ENCODE measurements at places on chromosomes 7 and 10.
A peak's percentile ranks its signal among the peaks of the same experiment; 100 is the strongest.

GRCh38 chr10:12701696-12702095 is 299.8 kb downstream of the CCDC3 start:
- no peak for DNase-seq

- DNase-seq: no peak
Measured at GRCh38 chr7:157018997-157019608, 8.6 kb upstream of the MNX1 start.

DNA sequence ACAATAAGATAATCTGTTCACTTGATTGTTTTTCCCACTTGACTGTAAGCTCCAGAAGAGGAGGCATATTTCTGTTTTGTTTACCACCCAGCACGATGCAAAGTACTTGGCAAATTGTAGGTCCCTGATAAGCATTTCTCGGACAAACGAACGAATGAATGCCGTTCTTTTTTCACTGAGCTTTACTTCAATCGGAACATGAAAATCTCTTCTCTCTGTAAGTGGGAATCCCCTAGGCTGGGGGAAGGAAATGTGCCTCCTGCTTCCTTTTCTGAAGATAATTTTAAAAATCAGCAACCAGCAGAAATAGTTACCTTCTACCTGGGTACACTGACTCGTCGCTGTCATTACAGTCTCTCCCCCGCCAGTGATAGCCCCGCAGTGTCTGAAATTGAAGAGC is 102.9 kb downstream of the AOAH start:
- DNase-seq: no peak

DNA sequence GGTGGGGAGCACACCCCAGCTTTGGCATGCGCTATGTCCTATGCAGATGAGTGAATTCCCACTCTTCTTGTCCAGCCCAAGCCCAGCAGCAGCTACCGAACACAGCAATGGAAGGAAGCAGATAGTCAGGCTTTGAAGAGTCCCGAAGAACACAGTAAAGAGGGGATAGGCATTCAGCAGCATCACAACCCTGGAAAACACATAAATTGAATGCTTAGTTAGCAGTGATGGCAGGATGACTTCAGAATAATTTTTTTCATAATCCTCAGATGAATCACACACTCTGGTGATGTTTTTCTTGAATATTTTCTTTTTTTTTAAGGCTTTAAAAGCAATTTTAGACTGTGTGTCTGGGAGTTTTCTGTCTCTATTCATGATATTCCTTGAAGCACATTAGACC is 95.8 kb downstream of the CFAP58 start:
- DNase-seq: no peak

DNA sequence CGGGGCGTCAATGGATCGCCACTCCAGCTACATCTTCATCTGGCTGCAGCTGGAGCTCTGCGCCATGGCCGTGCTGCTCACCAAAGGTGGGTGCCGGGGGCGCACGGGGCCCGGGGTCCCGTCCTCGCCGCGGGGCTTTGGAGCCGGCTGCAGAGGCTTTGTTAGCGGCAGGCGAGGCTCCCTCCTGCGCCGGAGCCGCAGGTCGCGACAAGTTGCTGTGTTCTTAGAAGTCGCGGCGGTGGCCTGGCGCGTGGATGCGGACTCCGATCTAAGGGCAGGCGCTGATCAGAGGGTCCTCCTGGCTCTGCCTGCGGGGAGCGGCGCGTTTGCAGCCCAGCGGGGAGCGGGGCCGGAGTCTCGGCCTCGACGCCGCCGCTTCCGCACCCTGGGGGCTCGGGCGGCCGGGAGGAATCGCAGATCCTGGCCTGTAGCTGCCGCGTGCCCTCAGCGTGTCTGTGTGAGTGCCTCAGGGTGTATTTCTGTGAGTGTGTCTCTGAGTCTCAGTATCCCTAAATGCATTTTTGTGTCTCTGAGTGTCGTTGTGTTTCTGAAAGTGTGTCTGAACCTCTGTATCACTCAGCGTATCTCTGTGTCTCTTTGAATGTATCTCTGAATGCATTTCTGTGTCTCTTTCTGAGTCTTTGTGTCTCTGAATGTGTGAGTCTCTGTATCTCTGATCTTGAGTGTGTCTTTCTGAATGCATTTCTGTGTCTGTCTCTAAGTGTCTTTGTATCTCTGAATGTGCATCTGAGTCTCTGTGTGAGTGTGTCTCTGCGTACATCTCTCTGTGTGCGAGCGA is 766 bp downstream of the BAMBI start:
- DNase-seq: no peak

DNA sequence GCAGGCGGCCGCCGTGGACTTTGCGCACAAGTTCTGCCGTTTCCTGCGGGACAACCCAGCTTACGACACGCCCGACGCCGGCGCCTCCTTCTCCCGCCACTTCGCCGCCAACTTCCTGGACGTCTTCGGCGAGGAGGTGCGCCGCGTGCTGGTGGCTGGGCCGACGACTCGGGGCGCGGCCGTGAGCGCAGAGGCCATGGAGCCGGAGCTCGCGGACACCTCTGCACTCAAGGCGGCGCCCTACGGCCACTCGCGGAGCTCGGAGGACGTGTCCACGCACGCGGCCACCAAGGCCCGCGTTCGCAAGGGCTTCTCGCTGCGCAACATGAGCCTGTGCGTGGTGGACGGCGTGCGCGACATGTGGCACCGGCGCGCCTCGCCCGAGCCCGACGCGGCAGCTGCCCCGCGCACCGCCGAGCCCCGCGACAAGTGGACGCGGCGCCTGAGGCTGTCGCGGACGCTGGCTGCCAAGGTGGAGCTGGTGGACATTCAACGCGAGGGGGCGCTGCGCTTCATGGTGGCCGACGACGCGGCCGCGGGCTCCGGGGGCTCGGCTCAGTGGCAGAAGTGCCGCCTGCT is 14.1 kb downstream of the SH2B2 start:
- no peak for DNase-seq

DNA sequence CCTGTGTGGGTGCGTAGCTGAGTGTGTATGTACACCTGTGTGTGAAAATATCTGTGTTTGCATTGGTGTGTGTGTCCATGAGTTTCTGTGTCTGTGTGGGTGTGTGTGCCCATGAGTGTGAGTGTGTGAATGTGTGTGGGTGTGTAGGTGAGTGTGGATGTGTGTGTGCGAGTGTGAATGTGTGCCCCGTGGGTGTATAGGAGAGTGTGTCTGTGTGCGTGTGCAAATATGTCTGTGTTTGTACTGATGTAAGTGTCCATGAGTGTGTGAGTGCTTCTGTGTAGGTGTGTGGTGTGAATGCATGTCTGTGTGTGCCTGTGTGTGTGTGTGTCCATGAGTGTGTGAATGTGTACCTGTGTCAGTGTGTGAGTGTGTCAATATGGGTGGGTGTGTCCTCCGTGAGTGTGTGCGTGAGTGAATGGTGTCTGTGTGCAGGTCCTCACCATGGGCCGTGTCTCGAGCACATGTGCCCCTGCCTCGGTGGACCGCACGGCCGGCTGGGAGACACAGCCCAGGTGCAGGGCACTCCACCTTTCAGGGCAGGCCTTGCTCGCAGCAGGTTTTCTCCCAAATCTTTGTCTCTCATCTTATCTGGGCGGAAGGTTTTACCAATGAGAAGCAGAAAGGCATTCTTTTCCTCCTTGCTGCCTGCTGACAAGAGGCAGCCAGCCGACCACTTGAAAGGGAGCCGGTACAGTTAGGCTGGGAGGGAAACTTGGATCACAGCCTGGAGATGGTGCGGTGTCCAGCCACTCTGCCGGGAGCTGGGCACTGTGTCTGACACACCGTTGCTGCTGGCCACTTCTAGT is 107.1 kb upstream of the FAM20C start:
- no peak for DNase-seq

GRCh38 chr10:93851169-93851568 is 42.6 kb upstream of the SLC35G1 start:
- DNase-seq: no peak

DNA sequence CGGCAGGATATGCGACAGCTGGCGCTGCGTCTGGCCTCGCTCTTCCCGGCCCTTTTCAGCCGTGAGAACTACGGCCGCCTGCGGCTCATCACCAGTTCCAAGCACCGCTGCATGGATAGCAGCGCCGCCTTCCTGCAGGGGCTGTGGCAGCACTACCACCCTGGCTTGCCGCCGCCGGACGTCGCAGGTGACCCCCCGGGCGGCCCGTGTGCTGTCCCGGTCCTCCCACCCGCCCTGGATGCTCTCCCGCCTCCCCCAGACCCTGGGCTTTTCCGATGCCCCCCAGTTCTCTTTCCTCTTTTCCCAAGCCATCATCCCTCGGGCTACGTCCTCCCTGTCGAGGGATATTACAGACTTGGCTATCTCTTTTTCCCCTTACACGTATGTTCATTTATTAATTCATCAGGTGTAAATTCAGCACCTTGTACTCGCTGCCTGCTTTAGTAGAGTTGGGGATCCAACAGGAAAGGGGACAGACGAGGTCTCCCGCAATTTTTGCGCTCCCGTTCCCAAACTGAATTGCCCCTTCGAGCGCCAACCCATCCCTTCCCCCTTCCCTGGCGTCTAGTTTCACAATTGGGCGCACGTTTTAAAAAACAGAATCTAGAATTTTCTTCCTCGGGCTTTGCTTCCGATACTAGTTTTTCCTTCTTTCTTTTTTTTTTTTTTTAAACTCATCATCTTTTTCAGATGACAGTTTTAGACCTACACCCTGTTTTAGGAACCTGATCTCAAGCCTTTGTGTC is 846 bp downstream of the MINPP1 start:
- peak; percentile 9 for DNase-seq

DNA sequence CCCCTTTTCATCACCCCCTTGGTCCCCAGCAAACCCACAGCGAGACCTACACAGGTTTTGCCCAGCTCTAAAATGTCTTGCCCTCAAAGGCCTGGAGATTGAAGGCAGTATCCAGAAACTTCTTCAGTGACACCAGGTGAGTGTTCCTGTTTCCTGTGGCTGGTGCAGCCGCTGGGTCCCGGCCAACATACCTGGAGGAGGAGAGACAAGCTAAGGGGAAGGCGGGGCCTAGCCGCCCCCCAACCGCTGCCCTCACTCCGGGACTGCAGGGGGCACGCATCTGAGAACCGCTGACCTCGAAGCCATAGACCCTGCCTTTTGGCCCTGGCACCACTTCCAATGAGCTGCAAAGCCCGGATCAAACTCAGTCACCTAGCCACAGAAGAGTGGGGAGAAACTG is 27.0 kb downstream of the OGDHL start:
- no peak for DNase-seq

DNA sequence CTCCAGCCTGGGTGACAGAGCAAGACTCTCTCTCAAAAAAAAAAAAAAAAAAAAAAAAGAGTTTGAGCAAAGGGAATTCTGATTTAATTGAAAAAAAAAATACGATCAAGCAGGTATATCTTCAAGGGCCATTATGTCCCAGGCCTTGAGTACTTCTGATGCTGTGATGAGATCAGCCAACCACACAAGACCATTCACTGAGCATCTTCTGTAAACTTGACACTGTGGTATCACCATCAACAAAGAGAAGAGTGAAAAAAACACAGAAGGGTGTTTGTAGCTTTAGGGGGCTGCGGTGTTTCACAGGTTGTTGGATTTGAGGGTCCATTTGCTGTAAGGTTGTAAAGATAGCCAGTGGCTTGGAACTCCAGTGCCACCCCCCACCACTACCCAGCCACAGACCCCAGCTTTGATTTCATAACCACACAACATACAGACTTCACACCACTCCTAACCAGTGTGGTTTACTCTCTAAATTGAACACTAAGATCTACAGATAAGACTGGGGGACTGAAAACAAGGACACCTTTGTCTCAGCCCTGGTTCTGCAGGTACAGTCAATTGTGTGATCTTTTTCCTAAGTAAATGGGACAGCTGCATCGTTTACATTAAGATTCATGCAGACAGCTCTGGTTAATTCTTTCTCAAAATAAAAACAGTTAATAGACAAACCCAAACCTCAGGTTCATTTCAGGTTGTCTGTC is 66.4 kb downstream of the CDC123 start:
- DNase-seq: no peak

- no peak for DNase-seq
Measured at GRCh38 chr7:146119002-146119401, 2.4 kb downstream of the CNTNAP2 start.

- no peak for DNase-seq
Measured at GRCh38 chr7:117087639-117088396, 134.5 kb downstream of the ST7 start.

- no peak for DNase-seq
Measured at GRCh38 chr10:13448216-13448615, 80.6 kb downstream of the BEND7 start.

DNA sequence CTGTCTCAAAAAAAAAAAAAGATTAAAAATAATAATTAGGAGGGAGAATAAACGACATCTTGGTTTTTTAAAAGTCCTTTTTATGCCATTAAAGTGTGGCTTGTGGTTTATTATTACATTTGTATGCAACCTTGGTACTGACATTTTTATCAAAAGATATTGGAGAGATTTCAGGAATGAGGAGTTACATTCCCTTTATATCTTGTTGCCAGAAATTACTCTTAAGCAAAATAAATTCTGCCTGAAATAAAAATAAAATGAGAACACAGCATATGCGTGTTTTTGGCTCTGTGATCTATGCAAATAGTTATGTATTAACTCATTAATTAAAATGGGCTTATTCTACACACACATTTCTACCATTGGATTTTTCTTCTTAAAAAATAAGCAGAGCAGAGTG is 202.4 kb downstream of the BICC1 start:
- DNase-seq: no peak

- DNase-seq: no peak
Measured at GRCh38 chr10:32050177-32050576, 6.0 kb downstream of the KIF5B start.

GRCh38 chr10:101041252-101041761 is 10.3 kb downstream of the SFXN3 start:
- peak; percentile 69 for DNase-seq

DNA sequence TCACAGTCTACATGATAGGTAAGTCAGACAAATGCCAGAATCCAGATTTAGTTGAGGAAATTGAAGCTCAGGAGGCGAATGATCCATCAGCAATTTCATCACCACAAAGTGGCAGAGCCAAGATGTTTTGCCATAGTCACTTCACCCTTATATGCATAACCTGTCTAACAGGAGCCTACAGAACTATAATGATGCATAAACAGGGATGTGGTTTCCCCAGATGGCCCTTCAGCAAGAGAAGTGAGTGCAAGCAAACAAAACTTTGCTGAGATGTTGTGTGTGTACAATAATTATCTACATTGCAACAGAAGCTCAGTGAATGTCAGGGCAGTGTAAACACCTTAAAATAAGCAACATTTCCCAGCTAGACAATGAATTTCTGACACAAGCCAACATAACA is 28.6 kb downstream of the PON3 start:
- DNase-seq: no peak

GRCh38 chr10:21764466-21765189 is 230.6 kb downstream of the MLLT10 start:
- no peak for DNase-seq

- DNase-seq: no peak
Measured at GRCh38 chr7:22214000-22214399, 143.0 kb downstream of the RAPGEF5 start.

GRCh38 chr7:129950191-129950932 is 2.4 kb downstream of the UBE2H start:
- DNase-seq: no peak

DNA sequence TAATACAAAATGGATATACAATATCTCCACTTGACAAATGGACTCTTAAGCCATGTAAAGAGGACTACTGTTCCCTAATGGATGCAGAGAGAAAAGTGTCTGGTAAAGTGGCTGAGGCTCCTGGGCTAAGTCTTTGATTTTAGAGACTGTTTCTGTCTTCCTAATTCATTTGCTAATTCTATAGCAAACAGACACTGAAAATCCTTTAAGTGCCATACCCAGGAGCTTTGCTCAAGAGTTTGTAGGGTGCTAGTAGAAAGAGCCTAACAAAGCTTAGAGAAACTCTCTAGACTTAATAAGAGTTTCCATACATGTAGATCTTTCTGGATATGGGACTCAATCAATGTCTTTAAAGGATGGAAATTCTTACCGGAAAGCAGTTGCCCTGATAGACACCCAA is 16.7 kb downstream of the CEP55 start:
- DNase-seq: no peak
